Colonic mucosa (tissue), 4 donors: ENCODE measurements at places on chromosomes 11 and 22.

DNA sequence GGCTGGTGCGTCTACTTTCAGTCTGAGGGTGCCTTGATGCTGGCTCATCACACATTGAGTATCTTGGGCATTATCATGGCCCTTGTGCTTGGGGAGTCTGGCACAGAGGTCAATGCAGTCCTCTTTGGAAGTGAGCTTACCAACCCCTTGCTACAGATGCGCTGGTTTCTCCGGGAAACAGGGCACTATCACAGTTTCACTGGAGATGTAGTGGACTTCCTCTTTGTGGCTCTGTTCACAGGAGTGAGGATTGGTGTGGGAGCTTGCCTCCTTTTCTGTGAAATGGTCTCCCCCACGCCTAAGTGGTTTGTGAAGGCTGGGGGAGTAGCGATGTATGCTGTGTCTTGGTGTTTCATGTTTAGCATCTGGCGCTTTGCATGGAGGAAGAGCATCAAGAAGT lies 4.9 kb downstream of the TLCD5 start:
- no peak for DNase-seq

DNA sequence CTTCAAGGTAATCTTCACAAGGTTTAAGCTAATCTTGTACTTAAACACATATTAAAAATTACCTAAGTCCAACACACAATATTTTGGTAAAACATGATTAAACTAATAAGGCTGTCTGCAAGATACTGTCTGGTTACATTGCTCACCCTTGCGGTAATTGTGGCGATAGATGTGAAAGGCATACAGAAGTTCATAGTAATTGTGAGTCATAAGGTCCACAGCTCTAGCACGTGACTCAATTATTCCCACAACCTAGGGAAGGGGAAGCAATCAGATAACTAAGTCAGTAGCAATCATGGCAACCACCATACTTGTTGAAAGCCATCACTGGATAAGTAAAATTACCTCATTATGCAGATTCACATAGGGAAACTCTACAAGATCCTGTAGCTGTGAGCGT lies 30.5 kb upstream of the FNBP4 start:
- no peak for DNase-seq

DNA sequence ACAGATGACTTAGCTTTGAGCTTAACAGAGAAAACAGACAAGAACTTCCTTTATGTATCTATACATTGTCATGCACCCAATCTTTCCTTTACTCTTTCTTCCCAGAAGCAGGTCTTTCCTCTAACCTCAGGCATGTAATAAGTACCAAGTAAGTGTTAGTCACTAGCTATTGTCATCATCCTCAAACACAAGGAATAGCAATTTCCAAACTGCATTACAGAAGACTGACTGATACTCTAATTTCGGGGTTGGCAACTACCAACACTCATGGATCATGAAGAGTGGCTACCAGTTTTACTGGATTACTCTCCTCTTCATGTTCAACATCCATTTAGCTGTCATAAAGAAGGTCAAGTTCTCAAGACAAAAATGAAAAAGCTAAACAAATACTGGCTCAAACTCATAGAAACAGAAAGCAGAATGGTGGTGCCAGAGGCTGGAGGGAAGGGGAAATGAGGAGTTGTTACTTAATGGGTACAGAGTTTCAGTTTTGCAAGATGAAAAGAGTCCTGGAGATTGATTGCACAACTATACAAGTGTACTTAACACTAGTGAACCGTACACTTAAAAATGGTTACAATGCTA lies 111.6 kb downstream of the SIK3 start:
- DNase-seq, result no peak

GRCh38 chr11:65504674-65505465 lies 6.0 kb downstream of the MALAT1 start:
- DNase-seq, result no peak

DNA sequence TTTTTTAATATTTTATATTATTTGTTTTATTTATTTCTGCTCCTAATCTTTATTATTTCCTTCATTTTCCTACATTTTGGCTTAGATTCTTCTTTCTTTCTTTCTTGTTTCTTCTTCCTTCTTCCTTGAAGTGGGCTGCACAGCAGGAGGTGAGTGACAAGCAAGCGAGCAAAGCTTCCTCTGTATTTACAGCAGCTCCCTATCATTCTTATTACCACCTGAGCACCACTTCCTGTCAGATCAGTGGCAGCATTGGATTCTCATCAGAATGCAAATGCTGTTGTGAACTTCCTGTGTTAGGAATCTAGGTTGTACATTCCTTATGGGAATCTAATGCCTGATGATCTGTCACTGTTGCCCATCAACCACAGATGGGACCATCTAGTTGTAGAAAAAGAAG lies 784.9 kb upstream of the LUZP2 start:
- no peak for DNase-seq

DNA sequence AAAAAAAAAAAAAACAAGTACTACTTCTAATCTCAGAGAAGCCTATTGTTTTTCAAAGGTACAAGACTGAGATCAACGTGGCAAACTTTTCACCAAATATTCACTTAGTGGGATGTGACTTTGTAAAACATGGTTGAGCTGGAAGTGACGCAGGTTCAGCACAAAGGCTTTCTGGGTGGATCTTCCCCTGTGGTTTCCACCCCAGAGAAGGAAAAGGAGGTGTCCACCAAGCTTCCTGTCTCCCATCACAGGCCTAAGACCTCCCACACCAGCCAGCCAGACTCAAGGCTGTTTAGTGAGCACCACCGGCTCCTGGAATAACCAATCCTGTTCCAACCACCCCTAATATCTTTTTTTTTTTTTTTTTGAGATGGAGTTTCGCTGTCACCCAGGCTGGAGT lies 5.7 kb downstream of the TMEM184B start:
- no peak for DNase-seq
